ENCODE measurements at places on chromosomes 7 and 10.

DNA sequence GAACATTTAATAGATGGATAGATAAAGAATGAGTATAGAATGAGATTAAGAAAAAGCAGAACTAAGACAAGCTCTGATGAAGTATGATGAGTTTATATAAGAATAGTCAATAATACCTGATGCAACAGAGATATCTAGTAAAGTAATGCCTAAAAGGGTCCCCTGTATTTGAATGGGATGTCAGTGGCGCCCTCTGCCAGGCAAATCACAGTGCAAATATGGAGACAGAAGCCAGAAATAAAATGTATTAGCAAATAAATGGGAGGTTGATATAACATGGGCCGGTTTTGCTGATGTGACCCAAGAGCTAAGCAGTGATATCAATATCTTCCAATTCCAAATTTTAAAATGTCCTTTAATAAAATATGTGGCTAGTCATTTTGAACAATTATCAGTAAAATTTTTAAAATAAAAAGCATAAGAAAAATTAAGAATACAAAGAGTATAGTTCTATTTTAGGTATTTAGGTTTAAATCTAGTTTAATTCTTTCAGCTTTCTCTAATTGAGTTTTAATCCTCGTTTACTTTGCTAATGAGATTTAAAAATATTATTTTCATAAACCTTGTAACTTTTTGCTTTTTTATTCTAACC is 62.6 kb downstream of the ADK start:
- DNase-seq: no peak

DNA sequence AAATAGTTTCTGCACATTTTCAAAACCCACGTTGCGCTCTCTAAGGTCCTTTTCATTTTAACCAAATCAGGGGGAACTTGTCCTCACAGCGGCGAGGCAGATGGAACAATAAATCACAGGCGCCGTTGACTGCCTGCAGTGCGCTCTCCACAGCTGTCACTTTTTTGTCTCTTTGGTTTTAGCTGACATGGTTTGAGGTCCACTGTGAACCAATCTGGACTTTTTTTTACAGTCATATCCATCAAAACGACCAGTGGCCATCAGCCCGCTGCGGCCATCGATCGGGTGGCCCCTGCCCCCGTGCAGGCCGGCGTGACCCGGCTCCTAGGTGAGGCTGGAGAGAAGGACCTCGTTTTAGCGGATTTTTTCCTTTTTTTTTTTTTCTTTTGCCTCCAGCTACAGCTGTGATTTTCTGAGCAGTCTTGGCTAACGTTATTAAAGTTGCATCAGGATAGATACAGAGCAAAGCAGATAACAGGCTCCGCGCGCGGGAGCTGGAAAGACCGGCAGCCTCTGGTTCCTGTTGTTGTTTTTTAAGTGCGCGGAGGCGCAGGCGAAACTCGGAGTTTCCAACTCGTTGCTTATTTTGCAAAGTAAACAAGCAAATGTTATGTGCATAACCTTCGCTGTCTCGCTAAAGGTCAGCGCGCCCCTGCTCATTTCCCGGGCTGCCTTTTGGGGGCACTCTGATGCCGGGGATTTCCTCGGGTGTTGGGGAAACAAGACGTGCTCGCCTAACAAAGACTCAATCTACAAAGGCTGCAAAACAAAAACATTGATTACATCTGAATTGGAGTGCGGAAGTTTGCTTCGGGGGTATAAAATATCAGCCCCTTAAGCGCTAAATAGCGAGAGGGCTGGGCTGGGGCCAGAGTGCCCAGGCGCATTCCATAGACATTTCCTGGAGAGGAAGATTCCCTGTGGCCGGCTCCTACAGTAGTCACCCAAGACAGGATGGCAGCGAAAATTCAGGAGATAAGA is 414.8 kb upstream of the MKI67 start:
- no peak for DNase-seq

DNA sequence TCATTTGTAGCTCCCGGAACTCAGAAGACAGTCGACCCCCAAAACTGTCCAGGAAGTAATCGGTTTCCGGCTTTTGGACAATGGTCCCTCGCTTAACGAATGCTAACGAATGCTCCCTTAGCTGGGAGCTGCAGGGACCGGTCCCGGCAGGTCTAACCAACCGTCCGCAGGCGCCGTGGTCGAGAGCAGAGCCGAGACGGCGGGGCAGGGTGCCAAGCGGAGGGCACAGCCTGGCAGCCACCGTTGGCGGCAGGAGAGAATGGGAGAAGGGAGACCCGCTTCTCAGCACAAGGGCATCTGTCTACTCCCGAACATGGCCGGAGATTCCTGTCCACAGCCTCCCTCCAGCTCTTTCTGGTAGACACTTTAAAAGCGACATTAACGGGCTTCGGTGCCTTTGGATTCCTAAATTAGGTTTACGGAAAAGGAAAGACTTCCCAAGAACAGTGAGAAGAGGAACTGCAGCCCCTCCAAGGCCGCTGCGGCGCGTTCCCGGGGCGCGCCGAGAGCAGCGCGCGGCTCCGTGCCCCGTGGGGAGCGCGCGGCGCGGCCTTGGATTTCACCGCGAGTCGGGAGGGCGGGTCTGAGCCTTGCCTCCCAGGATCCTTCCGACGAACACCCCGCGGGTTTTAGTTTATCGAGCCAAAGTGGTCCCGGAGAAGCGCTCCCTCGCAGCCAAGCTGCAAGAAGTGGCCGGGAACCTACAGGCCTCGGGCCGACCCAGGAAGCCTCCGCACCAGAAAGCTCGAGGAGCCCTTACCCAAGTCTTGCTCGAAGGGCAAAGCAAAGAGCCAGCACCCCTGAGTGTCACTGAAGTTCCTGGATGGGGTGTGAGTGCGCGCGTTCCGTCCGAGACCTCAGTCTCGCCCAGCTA is 3.6 kb upstream of the TBX20 start:
- DNase-seq: no peak

GRCh38 chr10:21649454-21649872 is 115.4 kb downstream of the MLLT10 start:
- no peak for DNase-seq

GRCh38 chr7:32525839-32526238 is 30.6 kb downstream of the AVL9 start:
- DNase-seq: no peak

GRCh38 chr7:29839302-29839701 is 33.0 kb downstream of the WIPF3 start:
- DNase-seq: no peak

- DNase-seq: no peak
Observed at GRCh38 chr10:24569828-24570657, 153.6 kb downstream of the ARHGAP21 start.

DNA sequence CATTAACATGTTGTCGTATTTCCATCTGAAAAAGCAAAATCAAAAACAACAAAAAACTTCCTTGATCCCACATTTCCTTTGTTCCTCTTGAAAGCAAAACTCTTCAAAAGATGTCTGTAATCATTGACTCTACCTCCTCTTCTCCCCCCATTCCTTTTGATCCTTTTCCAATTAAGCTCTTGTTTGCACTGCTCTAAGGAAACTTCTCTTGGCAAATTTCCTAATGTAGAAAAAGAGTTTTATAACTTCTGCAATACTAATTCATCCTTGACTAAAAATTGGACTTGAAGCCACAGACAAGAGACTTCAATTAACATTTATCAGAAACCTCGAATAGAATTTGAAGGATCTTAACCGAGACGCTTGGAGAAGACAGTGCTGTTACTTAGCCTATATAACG is 317.1 kb upstream of the SEMA3C start:
- DNase-seq: peak; percentile 73

- peak; percentile 85 for DNase-seq
Observed at GRCh38 chr7:80478683-80479082, 33.2 kb downstream of the GNAT3 start.

GRCh38 chr10:91411621-91412020 is 1.5 kb downstream of the HECTD2 start:
- no peak for DNase-seq

DNA sequence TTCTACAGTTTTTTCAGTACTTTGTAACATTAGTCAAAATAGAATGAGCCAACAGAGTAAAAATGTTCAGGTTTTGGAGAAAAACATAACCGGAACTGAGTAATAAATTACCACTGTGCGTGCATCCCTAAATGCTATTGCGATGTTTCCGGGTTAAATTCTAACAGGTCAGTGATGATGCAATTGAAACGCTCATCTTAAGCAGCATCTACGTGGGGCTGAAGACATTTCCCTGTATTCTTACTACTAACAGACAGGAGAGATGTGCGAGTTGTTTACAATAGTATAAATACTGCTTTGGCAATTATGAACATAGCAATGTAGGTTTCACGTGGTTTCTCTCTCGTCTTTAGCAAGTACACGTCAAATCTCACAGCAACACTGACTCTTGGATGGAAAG is 149.4 kb downstream of the USP6NL start:
- no peak for DNase-seq

GRCh38 chr7:112481833-112482670 is 1.3 kb downstream of the LSMEM1 start:
- peak; percentile 98 for DNase-seq

GRCh38 chr7:148835854-148836253 is 48.2 kb downstream of the EZH2 start:
- DNase-seq: no peak

GRCh38 chr10:42475168-42476098 is 162.9 kb downstream of the ZNF33B start:
- DNase-seq: peak; percentile 19

- no peak for DNase-seq
Observed at GRCh38 chr7:76074972-76075370, 27.1 kb downstream of the MDH2 start.

GRCh38 chr10:110456046-110456445 is 41.7 kb upstream of the DUSP5 start:
- peak; percentile 80 for DNase-seq

- peak; percentile 92 for DNase-seq
Observed at GRCh38 chr7:38215115-38215514, 37.1 kb downstream of the STARD3NL start.

GRCh38 chr7:367351-367901 is 77.5 kb downstream of the FOXL3 start:
- no peak for DNase-seq

DNA sequence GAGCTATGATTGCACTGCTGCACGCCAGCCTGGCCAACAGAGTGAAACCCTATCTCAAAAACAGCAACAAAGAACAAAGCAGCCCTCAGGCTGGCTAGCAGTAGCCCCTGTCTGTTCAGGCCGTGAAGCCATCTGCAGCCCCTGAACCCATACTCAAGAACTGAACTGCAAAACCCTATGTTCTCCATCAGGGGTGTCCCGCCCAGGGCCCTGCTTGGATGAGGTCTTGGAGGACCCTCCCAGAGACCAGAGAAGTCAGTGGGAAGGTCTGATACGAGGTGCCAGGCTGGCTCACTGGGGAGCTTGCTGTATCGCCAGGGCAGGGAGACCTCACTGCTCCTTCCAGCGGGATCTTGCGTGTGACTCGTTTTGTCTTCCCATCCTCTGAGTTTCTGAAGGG is 39.3 kb downstream of the RBM17 start:
- DNase-seq: no peak
